ENCODE measurements at places on chromosomes 5 and 9.

DNA sequence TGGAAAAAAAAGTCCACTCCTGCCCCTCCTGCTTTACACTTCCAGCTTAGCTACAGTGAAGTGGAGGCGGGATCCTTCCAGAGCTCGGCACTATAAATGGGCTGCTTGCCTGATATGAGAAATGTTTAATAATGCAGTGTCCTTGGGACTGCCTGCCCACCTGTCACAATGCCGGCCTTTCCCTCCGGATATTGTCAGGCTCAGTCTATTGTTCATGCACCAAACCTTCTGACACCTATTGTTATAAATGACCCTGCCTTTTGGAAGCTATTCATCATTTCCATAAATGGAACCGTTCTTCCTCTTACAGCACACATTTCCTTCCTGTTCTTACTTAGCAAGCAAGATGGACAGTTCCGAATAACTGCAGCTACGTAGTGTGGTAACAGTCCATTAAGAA lies 146.3 kb downstream of the DMAC1 start:
- no peak for DNase-seq

DNA sequence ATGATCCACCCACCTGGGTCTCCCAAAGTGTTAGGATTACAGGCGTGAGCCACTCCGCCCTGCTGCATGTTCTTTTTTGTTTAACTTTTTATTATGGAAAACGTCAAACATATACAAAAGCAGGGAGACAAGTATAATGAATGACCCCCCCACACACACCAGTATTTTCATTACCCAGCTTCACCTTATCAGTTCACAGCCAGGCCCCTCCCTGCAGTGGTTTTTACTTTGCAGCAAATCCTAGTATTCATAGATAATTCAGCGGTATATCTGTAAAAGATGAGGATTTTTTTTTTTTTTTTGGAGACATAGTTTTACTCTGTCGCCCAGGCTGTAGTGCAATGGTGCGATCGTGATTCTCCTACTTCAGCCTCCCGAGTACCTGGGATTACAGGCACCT lies 2.3 kb downstream of the POMT1 start:
- DNase-seq: no peak

DNA sequence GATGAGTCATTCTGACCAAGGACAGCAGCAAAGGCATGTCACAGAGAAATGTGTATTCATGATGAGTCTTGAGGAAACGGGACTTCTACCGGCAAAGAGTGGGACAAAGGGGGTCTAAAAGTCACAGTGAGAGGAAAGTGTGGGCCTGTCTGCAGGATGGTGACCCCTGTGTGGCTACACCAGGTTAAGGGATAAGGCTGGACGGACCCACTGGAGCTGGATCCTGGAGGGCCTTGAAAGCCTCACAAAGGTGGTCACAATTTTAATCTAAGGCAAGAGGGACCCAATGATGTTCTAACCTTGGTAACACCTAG lies 176.5 kb downstream of the CDK5RAP2 start:
- DNase-seq: no peak

GRCh38 chr9:108836781-108837180 lies 19.0 kb downstream of the ACTL7B start:
- DNase-seq: no peak

GRCh38 chr5:57493034-57493433 lies 10.4 kb upstream of the ACTBL2 start:
- no peak for DNase-seq

DNA sequence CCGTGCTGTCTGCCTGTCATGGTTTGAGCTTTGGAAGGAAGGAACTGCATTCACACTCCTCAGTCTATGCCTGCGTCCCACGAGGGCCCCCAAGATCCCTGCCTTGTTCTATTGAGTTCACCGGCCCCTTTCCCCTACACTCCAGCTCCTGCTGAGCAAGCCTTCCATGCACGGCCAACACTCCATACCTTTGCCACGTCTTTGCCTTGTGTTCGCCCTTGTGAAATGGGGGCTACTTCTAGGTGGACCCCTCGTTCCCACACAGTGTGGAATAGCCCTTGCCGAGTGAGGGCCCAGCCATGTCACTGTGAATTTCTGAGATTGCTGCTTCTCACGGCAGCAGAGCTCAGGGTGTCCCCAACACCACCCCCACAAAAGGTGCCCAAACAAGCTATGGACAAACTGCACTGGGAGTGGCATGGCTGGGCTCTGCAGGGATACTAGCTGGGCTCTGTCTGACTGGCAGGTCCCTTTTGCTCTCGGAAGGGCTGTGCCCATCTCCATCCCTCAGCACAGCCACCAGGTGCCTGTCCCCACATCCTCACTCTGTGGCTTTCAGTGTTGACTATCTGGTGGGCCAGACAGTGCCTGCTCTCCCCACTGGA lies 67.9 kb upstream of the ADAMTS2 start:
- DNase-seq: no peak

- no peak for DNase-seq
These were observed 135.0 kb downstream of the NMUR2 start for GRCh38 chr5:152270096-152270495.

DNA sequence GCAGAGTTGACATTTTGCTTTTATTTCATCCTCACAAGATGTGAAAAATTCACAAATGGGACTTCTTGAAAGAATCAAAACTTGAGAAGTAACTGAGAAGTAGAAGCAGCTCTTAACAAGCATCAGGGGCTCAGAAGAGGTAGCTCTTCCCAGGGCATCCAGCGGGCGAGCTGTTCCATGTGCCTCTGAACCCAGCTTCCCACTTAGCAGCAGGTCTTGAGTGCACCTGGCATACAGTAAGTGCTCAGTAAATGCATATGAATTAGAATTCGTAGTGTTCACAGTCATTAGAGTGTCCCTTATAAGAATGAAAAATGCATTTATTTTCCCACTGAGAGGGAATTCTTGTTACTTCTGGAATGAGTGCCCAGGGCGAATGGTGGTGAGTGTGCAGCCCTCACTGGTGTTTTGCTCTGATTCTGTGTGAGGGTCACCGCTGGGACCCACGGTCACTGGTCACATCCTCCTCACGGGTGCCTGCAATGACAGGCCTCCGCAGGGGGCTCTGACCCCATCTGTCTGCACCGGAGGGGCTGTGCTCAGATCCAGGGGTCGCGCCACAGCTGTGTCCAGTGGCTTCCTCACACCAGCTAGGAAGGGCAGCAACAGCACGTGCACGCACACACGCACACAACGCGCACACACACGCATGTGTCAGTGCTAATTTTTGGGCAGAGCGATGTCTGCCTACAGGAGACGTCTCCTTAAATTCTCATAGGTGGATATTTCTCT lies 26.9 kb downstream of the EXOC3 start:
- DNase-seq: no peak

DNA sequence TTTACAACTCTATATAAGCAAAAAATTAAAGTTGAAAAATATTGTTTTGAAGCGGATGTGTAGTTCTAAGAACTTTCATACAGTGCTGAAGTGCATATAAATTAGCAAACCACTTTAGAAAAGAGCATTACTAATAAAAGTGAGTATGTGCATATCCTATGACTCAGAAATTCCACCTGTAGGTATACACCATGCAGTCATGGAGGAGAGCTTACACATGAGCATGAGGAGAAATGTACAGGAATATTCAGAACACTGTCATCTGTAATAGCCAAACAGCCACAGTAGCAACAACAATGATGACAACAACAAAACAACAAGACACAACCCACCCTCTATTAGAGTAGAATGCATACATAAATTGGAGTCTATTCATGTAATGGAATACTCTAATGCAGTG lies 138.2 kb upstream of the ARRDC3 start:
- no peak for DNase-seq

DNA sequence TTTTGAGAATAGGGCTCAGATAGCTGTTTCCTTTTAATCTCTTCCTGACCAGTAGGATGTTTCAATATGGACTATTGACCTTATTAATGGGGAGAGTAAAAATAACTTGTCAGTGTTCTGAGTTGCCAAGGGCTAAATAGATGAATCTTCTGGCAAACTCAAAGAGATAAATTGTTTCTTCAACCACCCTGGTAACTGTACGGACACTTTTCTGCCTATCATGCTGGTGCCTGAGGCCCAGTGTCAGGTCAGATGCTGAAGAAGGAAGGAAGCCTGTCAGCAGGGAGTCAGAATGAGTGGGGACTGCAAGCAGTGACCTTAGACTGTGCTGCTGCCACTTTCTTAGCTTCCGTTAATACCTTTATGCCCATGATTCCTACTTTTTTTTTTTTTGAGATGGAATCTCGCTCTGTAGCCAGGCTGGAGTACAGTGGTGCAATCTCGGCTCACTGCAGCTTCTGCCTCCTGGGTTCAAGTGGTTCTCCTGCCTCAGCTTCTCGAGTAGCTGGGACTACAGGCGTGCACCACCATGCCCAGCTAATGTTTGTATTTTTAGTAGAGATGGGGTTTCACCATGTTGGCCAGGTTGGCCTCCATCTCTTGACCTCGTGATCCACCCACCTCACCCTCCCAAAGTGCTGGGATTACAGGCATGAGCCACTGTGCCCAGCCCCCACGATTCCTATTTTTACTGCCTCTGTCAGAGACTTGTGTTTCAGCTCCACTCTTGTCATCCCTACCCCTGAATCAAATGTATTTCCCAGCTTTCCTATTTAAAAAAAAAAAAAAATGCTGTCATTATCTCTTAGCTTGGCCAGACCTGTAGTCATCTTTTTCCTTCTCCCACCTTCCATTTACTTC lies 33.7 kb downstream of the TGFBR1 start:
- DNase-seq: no peak

GRCh38 chr5:15321776-15322175 lies 178.2 kb upstream of the FBXL7 start:
- DNase-seq: no peak

DNA sequence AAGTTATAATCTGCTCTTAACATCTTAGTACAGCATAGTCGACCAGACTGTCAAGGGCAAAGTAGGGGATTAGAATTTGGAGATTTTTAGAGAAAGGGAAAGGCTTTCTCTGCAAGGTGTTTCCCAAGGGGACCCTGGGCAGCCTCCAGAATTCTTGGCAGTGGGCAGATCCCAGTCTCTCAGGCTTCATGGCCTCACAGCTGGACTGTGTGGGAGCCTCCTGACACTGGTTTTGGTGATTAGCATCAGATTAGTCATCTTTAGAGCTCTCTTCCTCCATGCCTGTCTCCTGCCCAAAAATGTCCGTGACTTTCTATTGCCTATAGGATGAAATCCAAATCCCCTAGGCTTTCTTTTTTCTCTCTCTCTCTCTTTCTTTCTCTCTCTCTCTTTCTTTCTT lies 370.7 kb downstream of the ZSWIM6 start:
- no peak for DNase-seq

DNA sequence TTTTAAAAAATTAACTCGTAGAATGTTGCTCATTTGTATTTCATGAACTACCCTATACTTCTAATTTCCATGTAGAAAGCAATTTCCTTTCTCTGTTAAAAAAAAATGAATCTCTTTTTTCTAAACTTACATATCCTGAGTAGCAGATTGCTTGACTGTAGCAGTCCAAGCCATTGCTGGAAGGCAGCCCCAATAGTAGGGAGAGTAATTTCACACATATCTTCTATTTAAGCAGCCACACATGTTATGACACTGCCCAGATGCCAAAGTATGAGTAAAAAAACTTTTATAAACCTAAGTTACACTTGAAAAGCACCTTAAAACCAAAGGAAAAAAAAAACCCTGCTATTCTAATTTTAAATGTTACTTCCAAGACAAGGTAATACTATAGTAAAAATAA lies 69.6 kb downstream of the FBXL17 start:
- no peak for DNase-seq

DNA sequence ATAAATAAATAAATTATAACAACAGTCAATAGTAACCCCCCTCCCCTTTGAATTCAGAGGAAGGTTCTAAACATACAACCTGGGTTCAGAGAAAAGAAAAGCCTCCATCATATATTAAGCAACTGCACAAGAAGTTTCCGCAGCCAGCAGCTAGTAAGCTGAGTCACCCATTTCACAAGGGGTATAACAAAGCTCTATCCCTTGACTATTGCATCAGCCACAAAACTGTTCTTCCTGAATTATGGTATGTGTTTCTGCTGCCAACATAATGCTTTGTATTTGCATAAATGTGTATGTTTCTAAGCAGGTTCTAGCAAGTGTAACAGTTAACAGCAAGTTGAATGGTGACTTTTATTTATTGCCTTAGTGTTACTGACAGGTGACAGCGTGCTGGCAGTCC lies 6.8 kb upstream of the CEP120 start:
- no peak for DNase-seq

DNA sequence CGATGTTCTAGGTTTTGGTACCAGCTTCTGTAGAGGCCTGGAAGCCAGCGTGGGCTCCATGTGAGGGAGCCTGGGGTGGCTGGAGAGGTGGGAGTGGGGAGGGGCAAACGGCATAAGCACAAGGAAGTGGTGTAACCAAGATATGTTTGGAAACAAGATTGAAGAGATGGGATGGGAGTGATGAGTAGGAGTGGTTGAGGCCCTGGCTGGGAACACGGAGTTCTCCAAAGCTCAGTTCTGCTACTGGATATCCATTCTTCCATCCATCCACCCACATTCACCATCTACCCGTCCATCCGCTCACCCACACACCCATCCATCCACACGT lies 12.2 kb downstream of the TSPAN17 start:
- no peak for DNase-seq

- no peak for DNase-seq
These were observed 493.7 kb downstream of the ENC1 start for GRCh38 chr5:74146796-74147195.

DNA sequence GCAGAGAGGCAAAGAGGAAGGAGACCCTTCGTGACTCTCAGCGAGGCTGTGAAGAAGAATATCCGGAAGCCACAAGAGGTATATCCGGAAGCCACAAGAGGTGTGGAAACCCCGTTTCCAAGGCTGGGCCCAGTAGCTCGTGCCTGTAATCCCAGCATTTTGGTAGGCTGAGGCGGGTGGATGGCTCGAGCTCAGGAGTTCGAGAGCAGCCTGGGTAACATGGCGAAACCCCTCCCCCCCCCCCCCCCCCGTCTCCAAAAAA lies 612 bp upstream of the BBLN start:
- DNase-seq: no peak

DNA sequence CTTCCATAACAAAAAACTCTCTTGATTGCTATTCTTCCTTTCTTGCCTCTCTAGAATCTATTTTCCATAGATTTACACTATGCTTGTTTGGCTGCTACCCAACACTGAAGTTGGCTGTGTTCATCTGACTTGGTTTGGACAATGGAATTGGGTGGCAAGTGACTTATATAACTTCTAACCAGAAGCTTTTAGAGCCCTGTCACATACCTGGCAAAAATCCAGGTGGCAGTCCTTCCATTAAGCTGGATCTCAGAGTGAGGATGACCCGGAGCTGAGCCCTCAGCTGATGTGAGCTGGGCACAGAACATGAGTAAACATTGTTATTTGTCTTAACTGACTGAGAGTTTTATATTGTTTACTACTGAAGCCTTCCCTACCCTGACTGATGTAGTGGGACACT lies 225.7 kb downstream of the TLR4 start:
- peak; percentile 68 for DNase-seq

DNA sequence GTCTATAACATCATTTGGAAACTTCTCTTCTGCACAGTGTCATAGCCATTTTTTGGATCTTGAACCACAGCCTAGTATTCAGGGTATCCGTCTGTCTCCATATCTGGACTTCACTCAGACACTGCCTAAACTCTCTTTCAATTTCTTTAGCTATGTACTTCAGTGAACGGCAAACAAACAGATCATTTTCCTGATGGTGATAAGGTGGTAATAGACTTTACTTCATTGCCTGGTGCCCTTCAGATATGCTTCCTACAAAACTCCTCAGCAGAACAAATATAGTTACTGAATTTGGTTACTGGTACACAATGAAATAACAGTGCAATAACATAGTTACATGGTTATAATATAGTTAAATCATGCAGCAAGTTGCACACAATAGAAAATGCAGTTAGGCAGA lies 348.2 kb downstream of the ZSWIM6 start:
- DNase-seq: no peak

- no peak for DNase-seq
These were observed 23.6 kb upstream of the CYSTM1 start for GRCh38 chr5:140151144-140152021.
